ENCODE measurements at places on chromosomes 12 and 14. TPM values are rescaled to one million over a fixed set of nuclear protein-coding genes. Genes with fewer than 3 reads are reported as not detected.

The CD163L1 gene
- not detected for total RNA-seq

The KRT71 gene
- total RNA-seq = not detected

The CIDEB gene
- 28.6 TPM for total RNA-seq

The OR10G2 gene
- total RNA-seq = not detected

The OVCH1 gene
- total RNA-seq = not detected

The VDR gene
- 41.6 TPM for total RNA-seq

The ALKBH1 gene
- 14.1 TPM for total RNA-seq

The RAB5B gene
- 58.9 TPM for total RNA-seq

The ARHGAP9 gene
- 172 TPM for total RNA-seq

The CLEC1A gene
- total RNA-seq = not detected

The DPF3 gene
- total RNA-seq = 2.7 TPM

The CAPZA3 gene
- not detected for total RNA-seq

The IGFBP6 gene
- total RNA-seq = 0.48 TPM

The LAG3 gene
- total RNA-seq = 11.8 TPM

The SIX1 gene
- total RNA-seq = 0.25 TPM

The OR6C2 gene
- not detected for total RNA-seq

The A2ML1 gene
- total RNA-seq = not detected

The CARMIL3 gene
- 0.73 TPM for total RNA-seq

The PLEKHD1 gene
- total RNA-seq = 0.16 TPM

The DDIT3 gene
- 9.9 TPM for total RNA-seq

The HCAR2 gene
- not detected for total RNA-seq

The NGB gene
- total RNA-seq = not detected

The CBLN3 gene
- 5.5 TPM for total RNA-seq

The SVOP gene
- total RNA-seq = not detected

Measured in T-helper 2 cell treated with Interferon-gamma antibody and Interleukin-4, amounts not matched to agents 100 ng/mL and 5 ng/mL, for 36 hours (primary cell).